Mammary epithelial cell (primary cell): ENCODE measurements at places on chromosomes 7 and 10.

- no peak for DNase-seq
These were observed 604 bp downstream of the SCART1 start for GRCh38 chr10:133454204-133454893.

- peak; percentile 93 for DNase-seq
These were observed 109.9 kb downstream of the AHR start for GRCh38 chr7:17408245-17408903.

GRCh38 chr10:76082956-76083355 lies 651.5 kb downstream of the LRMDA start:
- DNase-seq, result peak; percentile 70

- DNase-seq, result peak; percentile 68
These were observed 103.0 kb downstream of the DOCK4 start for GRCh38 chr7:112103246-112103645.

DNA sequence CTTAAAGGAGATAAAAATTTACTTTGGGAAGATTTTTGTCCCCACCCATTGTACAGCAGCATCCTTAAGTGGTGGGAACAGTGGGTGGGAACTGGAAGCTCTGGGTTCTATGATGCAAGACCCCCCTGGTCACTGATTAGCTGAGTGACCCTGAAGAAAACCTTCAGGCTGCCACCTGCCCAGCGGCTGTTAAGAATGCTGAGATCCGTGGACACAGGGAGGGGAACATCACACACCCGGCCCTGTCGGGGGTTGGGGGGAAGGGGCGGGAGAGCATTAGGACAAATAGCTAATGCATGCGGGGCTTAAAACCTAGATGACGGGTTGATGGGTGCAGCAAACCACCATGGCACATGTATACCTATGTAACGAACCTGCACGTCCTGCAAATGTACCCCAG lies 14.5 kb downstream of the CARD11 start:
- DNase-seq, result no peak

DNA sequence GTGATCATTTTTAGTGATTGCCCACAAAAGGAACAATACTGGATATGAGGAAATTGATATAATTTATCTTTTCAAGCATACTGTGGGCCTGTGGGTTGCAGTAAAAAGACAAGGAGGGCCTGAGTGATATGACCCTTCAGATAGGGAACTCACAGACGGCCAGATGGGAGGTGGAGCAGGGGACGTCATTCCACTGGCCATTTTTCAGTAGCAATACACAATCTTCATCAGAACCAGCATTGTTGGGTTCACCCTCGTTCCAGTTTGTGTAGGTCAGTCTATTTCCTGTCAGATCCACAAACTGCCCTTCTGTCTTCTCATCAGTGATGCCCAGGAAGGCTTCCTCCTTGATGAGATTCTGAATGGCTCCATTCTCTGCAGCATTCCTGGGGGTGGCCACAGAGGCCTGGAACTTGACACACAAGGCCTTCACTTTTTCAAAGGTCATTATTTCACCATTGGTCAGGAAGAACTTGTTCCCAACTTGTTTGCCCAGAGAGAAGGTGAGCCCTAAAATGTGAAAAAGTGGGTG lies 4.5 kb downstream of the MBL2 start:
- DNase-seq, result no peak

GRCh38 chr7:44066111-44066460 lies 719 bp upstream of the PGAM2 start:
- DNase-seq, result no peak

DNA sequence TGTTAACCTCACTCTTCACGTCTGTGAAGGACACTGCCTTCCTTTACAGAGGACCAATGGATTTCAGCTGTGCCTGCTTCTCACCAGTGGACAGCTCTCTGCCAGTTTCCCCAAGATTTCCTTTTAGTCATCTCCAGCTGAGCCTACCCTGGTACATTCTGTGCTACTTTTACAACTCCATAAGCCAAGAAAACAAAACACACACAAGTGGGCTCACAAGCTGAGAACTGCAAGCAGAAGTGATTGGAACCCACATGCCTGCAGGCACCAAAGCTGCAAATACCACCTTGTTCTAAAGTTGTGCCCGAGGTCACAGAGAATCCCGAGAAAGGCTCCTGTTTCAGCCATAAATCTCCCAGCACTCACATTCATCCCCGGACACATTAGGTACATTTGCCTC lies 636.8 kb downstream of the PHTF2 start:
- no peak for DNase-seq

DNA sequence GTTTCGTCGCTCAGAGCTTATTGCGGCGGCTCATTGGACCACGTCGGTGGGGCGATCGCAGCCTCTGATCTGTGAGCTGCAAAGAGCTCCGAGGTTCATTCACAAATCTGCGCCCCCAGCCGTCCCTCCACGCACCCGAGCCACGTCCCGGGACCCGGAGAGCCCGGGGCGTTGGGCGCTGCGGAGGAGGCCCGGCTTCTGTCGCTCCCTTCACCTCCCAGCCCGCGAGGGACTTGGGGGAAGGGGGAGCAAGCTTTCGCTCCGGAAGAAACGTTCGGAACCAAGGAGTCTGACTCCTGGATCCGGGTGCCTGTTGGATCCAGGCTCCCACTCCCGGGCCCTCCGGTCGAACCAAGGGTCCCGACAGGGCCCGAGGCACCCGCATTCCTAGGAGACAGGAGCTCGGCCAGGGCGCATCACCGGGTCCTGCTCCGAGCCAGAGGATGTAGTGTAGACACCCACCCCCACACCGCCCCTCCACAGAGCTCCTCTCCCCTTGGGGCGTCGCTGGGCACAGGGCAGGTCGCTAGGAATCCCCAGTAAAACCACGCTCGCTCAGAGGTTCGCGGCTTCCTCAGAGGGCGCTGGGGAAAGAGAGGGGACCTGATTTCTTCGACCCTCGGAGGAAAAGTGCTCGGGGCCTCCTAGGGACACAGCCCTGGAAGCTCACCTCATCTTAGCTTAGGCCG lies 7.9 kb upstream of the EN2 start:
- DNase-seq, result no peak

DNA sequence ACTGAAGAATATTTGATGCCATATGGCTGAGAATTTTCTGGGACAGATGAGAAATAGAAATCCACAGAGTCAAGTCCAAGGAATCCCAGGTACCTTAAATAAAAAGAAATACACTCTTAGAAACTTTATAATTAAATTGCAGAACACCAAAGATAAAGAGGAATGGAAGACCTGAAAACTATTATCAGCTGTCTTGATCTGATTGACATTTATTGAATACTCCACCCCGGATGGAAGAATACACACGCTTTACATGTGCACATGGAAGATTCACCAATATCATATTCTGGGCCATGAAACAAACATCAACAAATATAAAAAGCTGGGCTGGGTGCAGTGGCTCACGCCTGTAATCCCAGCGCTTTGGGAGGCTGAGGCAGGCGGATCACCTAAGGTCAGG lies 81.6 kb downstream of the EXOC6 start:
- DNase-seq, result no peak

DNA sequence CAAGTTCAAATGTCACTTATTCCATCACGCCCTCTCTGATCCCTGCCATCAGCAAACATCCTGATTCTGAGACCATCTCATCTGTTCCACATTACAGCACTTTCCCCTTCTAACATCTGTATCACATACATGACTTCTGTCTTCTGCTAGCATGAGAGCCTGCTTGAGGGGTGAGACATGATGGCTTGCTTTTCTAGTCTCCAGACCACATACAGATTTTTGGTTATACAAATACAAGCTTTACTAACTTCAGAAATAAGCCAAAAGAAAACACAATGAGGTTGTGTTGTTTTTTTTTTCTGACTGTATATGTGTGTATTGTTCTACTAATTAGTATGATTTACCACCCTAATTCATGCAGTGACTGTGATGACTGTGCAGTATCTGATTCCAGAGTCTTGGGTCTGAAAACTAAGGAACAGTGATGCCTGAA lies 34.3 kb downstream of the NAPEPLD start:
- no peak for DNase-seq
